ENCODE measurements at places on chromosomes 7 and 10.

GRCh38 chr10:21530641-21531040, 3.4 kb upstream of the MLLT10 start:
- no peak for DNase-seq

GRCh38 chr7:46126675-46127300, 205.7 kb upstream of the IGFBP3 start:
- no peak for DNase-seq

- no peak for DNase-seq
These were observed 15.7 kb downstream of the RBM33 start for GRCh38 chr7:155660059-155660757.

DNA sequence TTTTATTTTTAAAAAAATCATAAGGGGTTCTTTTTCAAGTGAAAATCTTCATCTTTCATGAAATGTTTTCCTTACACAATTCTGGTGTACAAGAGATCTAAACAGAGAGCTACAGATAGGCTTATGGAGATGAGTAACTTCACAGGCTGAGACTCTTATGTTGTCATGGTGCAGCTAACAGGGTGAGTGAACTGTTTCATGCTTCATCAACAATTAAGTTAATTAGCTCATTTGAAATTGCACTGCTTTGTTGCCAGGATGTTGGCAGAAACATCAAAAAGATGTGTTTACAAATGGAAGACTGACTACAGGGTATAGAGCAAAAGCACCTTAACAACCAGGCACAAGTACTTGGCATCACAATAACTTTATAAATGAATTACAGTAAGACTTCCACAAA, 230.8 kb downstream of the FOXP2 start:
- DNase-seq: no peak

DNA sequence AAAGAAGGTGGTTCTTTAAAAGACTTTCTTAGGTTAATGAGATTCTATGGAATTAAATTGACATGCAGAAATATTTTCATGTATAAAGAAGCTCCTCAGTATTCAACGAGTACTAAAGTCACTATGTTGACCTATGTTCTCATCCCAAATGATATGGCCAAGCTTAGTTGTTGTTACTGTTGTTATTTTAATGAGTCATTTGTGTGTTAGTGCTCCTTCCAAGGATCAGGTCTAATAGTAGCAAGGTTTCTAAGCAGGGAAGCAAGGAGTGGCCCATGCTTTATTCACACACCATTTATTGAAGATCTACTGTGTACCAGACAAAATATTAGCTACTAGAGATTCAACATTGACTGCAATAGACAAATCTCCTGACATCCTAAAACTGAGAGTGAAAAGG, 41.9 kb downstream of the LRRN3 start:
- DNase-seq: no peak

DNA sequence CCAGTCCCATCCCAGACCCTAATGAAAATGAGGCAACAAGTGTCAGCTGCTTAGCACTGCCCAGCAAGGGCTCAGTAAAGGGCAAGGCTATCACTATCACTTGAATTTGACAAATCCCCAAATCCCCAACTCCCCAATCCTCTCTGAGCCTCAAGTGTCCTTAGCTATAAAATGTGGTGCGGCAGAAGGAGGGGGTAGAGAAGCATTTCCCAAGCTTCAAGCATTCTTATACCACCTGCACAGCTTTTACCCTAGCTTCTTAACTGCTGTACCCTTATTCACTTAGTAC, 41.6 kb downstream of the XPNPEP1 start:
- DNase-seq: no peak

GRCh38 chr7:7516662-7517061, 19.0 kb downstream of the COL28A1 start:
- no peak for DNase-seq

DNA sequence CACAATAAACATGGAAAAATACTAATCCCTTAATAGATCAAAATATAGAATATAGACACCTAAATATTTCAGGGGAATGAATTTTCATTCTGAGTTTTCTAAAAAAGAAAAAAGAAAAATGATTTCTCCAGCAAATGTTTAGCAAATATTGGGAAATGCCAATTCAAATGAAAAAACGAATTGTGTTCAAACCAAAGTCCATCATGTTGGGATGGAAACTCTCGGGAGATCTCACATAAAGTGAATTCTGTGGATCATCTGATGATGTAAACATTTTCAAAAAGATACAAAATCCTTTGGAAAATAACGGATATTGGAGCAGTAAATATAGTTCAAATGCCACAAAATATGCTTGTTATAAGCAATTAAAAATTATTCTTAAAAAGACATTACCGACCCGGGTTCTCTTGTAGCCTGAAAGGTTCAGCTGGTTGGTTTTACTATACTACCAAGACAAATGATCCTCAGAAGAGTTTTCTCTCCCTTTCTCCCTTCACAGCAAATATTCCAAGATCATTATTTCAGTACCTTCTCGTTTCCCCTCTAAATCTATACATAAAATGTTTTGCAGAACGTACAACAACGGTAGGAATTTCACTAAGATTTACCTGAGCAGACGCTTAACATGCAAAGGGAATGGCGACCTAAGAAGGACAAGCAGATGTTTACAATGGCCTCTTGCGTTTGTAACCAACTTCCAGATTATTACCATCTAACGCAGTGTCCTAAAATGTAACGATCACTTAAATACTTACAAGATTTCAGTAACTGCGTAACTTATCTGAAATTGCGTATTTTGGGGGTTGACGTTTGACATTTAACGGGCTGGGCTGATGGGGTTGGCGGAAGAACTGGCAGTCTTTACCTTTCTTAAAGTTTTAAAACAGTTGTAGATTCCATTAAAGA, 2.5 kb downstream of the HOXA13 start:
- DNase-seq: no peak

DNA sequence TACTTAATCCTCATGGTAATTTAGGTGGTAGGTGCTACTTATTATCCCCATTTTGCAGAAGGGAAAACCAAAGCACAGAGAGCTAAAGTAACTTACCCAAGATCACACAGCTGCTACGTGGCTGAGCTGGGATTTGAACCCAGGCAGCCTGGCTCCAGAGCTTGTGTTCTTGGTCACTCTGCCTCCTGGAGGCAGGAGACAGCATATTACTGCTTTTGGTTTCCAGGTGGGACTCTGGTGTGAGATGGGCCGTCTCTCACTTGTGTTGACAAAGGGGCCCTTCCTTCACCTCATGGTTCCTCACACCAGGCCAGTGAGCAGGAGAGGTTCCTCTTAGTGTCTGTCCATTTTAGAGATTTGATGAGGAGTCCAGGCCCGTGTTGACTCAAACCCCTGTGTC, 79.8 kb upstream of the PPIF start:
- DNase-seq: no peak

GRCh38 chr7:100546129-100546925, 7.3 kb downstream of the AGFG2 start:
- DNase-seq: no peak

DNA sequence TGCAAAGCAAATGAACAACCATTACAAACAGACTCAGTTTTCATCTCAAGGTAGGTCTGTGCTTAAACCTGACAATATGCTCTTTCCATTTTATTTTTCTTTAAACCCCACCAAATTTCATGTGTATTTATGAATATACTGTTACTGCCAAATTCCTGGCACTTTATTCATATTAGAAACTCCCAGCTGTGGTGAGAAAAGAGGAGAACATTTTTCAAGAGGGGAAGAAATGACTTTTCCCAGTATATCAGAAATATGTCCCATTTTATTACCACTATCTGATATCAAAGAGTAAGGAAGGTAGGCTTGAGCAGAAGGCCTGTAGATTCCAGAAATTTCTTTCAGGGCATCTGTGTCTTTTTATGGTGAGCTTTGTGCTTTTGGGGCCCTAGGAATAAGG, 189.6 kb downstream of the ADAM12 start:
- no peak for DNase-seq

DNA sequence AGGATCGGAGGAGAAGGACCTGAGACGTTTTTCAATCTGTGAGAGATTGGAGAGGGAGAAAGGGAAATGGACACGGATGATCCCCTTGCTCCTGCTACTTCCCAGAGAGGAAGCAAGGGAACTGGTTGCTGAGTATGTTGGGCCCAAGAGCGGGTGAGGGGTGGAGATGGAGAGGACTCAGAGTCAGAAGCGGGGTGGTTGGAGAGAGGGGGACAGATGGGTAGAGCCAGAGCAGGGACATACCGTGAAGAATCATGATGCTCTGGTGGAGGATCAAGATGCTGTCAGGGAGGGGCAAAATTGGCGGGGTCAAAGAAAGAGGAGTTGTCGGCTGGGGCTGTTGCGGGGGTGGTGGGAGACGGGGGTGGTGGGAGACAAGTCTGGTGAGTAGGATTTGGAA, 2.4 kb upstream of the CHST3 start:
- DNase-seq: no peak

GRCh38 chr7:17040716-17041115, 158.9 kb upstream of the AGR3 start:
- DNase-seq: no peak

- no peak for DNase-seq
These were observed 78.0 kb upstream of the ADRB1 start for GRCh38 chr10:113965683-113966082.

DNA sequence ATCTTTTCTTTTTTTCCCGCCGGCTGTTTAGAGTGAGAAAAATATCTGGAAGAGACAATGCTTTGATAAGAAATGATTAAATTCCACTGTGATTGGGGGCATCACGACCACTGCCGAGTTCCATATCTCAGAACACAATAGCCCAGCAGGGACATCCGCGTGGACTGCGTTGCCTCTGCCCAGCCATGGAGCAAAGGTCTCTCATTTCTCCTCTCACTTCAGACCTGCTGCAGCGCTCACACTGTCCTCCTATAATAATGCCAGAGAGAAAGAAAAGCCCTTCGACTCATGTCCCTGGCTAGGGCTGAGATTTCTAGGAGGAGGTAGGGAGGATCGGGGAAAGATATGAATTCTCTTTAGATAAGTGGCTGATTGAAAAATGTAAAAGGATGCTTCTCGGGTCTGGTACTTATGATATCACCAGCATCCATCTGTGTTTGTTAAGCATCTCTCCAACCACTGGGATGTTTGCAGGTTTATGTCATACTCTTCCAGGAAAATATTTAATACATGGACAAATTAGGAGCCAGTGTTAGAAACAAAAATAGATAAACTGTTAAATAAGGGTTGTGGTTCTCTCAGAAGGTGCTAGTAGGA, 472.9 kb upstream of the AKR1E2 start:
- no peak for DNase-seq

DNA sequence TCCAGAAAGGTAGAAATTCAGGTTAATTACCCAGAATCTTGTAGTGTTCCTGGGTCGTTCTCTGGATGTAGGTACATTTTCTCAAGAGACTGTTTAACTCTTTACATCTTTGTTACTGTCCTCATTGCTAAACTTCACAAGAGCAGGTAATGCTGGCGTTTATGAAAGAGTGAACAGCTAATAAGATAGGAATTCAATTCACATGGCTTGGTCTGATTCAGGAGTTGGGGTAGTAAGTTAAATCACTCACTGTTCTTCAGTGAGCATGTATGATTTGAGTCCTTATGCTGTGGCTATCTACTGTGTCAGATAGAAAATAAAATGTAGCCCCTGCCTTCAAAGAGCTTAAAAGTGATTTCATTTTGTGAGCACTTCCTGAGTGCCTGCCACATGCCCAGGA, 480.0 kb downstream of the LRMDA start:
- DNase-seq: no peak

DNA sequence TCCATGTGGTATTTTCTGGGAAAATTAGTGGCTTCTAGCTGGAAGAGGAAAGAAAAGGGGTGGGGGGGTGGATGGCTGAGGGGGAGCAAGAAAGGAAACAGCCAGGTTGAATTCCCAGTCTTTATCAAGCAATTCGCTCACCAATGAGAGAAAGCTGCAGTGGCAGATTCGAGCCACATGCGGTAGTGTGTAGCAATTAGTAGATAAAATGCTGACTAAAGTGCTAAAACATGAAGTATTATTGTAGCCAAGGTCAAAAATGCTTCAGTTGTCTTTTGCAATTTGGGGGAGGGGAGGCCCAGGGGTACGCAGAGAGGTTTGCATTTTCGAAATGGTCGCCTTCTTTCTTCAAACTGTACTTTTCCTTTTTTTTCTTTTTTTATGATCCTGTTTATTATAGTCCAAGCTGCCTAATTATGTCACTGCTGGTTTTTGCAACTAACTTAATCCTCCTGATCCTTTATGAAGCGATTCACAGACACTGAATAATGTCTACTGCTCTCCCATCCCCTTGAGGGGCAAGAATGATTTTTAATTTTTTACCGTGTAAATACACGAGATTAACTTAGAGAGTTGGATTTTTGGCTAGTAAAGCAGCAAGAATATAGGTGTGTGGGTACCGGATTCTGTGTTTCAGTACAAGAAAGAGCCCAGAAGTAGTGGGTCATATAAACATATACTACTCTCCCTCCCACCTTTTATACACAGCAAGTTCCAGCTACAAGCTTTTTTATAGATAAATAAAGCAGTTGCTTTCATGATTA, 3.6 kb upstream of the ARID5B start:
- DNase-seq: no peak

GRCh38 chr7:139403601-139404000, 43.9 kb downstream of the LUC7L2 start:
- DNase-seq: no peak

DNA sequence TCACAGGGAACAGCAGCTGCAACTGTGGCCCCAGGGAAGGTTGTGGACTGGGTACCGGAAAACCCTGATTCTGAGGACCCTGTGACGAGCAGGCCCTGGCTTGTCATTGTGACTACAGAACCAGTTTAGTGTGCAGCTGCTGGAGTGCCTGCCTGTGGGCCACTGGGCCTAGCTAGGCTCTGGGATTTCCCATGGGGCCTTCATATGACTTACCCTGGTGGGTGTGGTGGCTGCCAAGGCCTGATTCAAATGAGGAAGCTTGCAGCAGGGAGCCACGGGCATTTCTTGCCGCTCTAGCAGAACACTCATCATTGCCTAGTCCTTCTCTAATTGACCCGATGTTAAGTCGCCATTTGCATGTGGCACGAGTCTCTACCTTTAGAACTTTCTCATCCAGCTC, 14.7 kb upstream of the CAMK2G start:
- no peak for DNase-seq

GRCh38 chr10:74875966-74876365, 49.6 kb downstream of the KAT6B start:
- DNase-seq: no peak

- no peak for DNase-seq
These were observed 43.1 kb upstream of the DDC start for GRCh38 chr7:50608196-50608906.

- DNase-seq: no peak
These were observed 36.3 kb downstream of the DRGX start for GRCh38 chr10:49359349-49360270.

GRCh38 chr7:92044940-92045339, 89.3 kb downstream of the CYP51A1 start:
- no peak for DNase-seq
